ENCODE measurements at places on chromosomes 12 and 14.

DNA sequence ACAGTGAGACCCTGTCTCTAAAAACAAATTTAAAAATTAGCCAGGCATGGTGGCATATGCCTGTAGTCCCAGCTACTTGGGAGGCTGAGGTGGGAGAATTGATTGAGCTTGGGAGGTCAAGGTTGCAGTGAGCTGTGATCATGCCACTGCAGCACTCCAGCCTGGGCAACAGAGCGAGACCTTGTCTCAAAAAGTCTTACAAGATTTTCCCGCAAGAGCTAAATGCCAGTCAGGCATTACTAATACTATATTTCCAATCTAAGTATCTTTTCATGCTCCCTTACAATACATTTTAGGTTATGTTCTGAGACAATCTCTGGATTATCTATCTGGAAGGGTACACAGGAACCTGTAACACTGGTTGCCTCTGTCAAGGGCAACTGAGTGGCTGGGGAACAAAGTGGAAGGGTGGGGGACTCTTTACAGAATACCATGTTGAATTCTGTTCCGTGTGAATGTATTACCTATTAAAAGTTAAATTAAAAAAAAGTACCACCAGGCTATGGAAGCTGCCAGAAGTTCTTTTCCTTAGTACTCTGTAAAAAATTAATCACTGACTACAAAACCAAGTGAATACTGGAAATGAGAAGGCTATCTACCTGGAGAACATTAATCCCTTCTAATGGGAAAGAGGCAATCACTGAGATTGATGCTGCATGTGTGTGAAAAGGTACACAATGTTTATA is 56.7 kb downstream of the BTBD7 start:
- DNase-seq = no peak

- peak; percentile 2 for DNase-seq
Measured at GRCh38 chr14:22319526-22320361, 269.3 kb downstream of the DAD1 start.

GRCh38 chr12:54173066-54173726 is 15.6 kb downstream of the SMUG1 start:
- no peak for DNase-seq

GRCh38 chr12:69007101-69007854 is 74.3 kb upstream of the CPM start:
- peak; percentile 81 for DNase-seq

- DNase-seq = no peak
Measured at GRCh38 chr12:92506460-92506859, 196.3 kb upstream of the PLEKHG7 start.

- no peak for DNase-seq
Measured at GRCh38 chr14:39265033-39265432, 31.3 kb downstream of the MIA2 start.

- no peak for DNase-seq
Measured at GRCh38 chr14:34981743-34982420, 910 bp upstream of the SRP54 start.

GRCh38 chr14:68308726-68309520 is 483.9 kb downstream of the ZFP36L1 start:
- DNase-seq = peak; percentile 18

GRCh38 chr14:90288651-90289355 is 32.5 kb downstream of the PSMC1 start:
- no peak for DNase-seq

- DNase-seq = peak; percentile 96
Measured at GRCh38 chr12:2294651-2295475, 242.1 kb downstream of the CACNA1C start.

GRCh38 chr14:22549981-22550673 is 38.9 kb downstream of the DAD1 start:
- no peak for DNase-seq

DNA sequence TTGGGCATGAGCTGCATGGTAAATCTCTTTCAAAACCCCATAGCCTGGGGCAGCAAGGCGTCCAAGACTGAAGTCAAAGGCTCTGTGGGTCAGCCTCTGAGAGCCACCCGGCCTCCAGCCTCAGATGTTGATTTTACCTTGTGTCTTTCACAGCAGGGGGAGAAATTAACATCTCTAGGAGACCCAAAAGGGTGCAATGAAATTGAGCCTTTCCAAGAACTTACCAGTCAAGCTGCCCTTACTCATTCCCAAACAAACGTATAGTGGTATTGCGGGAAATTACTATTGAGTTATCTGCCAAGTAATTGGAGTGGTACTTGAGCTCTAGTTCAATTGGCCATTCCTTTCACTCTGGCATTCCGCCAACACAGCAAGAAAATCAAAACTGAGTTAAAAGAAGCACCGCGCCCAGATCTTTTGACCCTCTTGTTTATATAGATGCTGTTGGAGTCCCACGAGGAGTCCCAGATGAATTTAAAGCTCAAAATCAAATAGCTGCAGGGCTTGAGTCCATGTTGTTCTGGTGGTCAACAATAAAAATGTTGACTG is 380.7 kb upstream of the SYT1 start:
- DNase-seq = no peak

- DNase-seq = no peak
Measured at GRCh38 chr14:70987041-70987440, 79.8 kb downstream of the PCNX1 start.

- DNase-seq = no peak
Measured at GRCh38 chr14:99324291-99324690, 52.3 kb upstream of the BCL11B start.

GRCh38 chr12:94193168-94193567 is 44.8 kb downstream of the PLXNC1 start:
- DNase-seq = no peak

DNA sequence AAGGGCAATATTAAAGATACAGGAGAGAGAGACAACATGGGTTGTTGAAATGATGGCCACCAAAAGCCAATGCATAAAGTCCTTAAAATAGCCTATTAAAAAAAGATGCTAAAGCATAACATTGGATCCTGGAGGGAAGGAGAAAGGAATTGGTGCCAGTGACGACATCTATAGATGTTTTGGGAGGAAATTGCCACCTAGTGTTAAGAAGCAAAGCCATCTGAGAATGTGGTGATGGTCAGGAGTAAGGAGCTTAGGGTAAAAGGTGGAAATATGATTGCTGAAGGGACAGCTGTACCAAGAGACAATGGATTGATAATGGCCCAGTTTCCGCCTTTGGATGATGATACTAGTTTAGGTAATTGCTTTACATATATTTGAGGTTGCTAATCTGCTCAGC is 85.1 kb downstream of the TMEM30B start:
- no peak for DNase-seq

- no peak for DNase-seq
Measured at GRCh38 chr14:75636100-75636692, 24.5 kb downstream of the ERG28 start.
